Fibroblast of lung (primary cell): ENCODE measurements at places on chromosomes 3 and 15.

DNA sequence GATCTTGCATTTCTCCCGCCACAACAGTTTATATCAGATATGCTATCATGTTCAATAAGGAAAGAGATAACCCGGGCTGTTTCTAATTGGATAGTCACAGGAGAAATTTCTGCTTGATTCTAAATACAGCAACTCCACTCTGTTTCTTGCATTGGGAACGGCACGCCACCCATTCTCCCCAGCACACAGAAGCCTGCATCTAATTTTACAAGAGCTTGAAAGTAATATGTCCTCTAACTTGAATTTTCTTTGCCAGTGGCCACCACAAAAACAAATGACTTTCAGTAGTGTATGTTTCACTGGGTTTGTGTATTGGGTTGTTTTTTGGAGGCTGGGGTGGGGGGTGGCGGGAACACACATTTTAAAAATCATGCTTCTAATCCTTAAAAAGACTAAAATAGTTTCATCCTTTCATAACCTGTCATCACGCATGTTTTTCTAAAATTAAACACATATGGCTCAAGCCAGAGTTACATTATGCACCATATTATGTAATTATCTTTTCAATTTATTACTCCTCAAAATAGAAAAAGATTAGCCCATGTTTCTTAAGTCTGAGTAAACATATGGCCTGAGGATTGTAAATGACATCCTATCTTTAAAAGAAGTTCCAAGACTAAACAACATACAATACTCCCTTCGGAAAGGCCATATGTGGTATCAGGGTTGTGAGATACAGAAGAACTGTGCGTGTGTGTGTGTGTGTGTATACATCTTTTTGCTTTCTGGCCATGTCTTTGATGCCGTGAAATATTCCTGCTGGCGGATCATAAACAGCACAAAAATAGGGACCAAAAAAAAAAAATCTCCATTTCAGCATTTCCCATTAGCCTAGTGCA, 176.3 kb downstream of the FOXP1 start:
- no peaks in the 10 kb centered on the region for H3K4me1 ChIP-seq
- DNase-seq: no peak
- H3K36me3 ChIP-seq: no peaks in the 10 kb centered on the region
- no peaks in the 10 kb centered on the region for H3K27me3 ChIP-seq
- H3K27ac ChIP-seq: no peak overlapping the region
- no peak overlapping the region for H3K4me3 ChIP-seq

GRCh38 chr3:154690413-154690812, 260.4 kb upstream of the GPR149 start:
- no peaks in the 10 kb centered on the region for H3K4me1 ChIP-seq
- no peaks in the 10 kb centered on the region for H3K27me3 ChIP-seq
- DNase-seq: no peak
- H3K4me3 ChIP-seq: no peak overlapping the region
- H3K27ac ChIP-seq: no peak overlapping the region

GRCh38 chr3:125587039-125587648, 8.2 kb downstream of the OSBPL11 start:
- peaks cover 3% of the 10 kb centered on the region for H3K4me1 ChIP-seq
- H3K4me3 ChIP-seq: no peak overlapping the region
- no peak for DNase-seq
- H3K36me3 ChIP-seq: no peaks in the 10 kb centered on the region

- H3K4me3 ChIP-seq: no peak overlapping the region
- no peak overlapping the region for H3K27ac ChIP-seq
- DNase-seq: no peak
- H3K27me3 ChIP-seq: no peaks in the 10 kb centered on the region
- peaks cover 3% of the 10 kb centered on the region for H3K4me1 ChIP-seq
Observed at GRCh38 chr3:160568989-160569388, 3.6 kb upstream of the KPNA4 start.

DNA sequence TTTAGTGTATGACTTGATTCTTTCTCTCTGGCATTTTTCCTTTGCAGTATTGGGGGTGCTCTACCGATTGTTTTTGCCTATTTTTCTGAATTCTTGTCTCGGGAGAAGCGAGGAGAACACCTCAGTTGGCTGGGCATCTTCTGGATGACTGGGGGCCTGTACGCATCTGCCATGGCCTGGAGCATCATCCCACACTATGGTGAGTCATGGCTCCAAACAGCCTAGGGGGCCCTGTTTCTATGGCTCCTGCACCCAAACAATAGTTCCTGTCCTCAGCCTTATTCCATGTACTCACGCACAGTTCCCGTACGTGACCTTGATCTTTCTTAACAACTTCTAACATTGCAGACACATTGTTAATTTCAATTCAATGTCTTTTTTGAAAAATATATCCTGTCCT, 152.3 kb downstream of the SV2B start:
- no peak for DNase-seq
- no peak overlapping the region for H3K4me3 ChIP-seq
- no peak overlapping the region for H3K27ac ChIP-seq
- H3K4me1 ChIP-seq: no peaks in the 10 kb centered on the region
- no peaks in the 10 kb centered on the region for H3K36me3 ChIP-seq
